CD4-positive, alpha-beta T cell treated with Interleukin-12 subunit alpha and Interleukin-12 subunit beta, for 1 hour (primary cell): ENCODE measurements at places on chromosomes 1 and 21.

DNA sequence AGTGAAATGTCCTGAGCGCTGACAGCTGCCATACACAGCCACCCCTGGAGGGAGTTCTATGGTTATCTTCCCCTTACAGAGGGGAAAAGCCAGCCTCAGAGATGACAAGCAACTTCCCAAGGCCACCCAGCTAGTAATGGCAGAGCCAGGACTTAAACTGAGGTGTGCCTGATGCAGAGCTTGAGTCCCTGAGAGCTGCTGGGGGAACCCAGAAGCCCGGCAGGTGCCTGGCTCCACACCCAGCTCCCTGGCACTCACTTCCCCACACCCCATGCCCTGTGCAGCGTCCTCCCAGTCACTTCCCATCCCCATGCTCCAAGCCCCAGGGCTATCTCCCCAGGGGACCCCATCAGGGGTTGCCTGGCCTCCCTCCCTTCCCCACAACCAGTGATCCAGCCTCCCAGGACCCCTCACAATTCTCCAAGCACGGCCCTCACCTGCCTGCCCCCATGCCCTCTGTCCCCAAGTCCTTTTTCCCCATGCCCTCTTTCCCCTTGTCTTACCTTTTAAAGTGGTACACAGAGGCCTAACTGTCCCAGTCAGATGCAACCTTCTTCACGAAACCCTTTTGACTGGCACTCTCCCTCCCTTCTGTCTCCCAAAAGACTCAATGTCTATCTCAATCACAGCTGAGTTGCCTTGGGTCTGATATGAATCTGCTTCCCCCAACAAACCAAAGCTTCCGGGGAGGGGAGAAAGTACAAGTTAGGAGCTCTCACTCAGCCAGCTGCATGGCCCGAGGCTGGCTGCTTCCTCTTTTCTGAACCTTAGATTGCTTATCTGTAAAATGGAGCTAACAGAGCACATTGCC is 39.8 kb upstream of the LRP8 start:
- DNase-seq: peak; percentile 42

GRCh38 chr1:172837816-172838679 is 179.1 kb downstream of the FASLG start:
- DNase-seq: peak; percentile 69

- DNase-seq: peak; percentile 13
Measured at GRCh38 chr1:192543445-192543844, 32.1 kb upstream of the RGS1 start.

DNA sequence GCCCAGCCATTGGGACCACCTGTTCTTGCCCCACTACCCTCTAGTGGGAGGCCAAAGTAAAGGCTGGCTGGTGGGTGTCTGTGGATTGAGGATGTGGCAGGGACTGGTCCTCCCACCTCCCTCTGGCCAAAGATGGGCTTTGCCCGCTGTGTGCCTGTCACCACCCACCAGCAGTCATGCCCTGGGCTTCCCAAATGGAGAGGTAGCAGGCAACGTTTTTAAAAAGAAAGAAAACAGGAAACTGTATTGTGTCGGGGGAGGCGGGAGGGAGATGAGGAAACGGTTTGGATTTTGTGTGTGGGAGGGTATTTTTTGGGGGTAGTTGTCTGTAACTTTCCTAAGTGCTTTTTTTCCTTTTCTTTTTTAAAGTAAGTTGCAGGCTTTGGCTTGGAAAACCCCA is 30.1 kb downstream of the SZRD1 start:
- no peak for DNase-seq

DNA sequence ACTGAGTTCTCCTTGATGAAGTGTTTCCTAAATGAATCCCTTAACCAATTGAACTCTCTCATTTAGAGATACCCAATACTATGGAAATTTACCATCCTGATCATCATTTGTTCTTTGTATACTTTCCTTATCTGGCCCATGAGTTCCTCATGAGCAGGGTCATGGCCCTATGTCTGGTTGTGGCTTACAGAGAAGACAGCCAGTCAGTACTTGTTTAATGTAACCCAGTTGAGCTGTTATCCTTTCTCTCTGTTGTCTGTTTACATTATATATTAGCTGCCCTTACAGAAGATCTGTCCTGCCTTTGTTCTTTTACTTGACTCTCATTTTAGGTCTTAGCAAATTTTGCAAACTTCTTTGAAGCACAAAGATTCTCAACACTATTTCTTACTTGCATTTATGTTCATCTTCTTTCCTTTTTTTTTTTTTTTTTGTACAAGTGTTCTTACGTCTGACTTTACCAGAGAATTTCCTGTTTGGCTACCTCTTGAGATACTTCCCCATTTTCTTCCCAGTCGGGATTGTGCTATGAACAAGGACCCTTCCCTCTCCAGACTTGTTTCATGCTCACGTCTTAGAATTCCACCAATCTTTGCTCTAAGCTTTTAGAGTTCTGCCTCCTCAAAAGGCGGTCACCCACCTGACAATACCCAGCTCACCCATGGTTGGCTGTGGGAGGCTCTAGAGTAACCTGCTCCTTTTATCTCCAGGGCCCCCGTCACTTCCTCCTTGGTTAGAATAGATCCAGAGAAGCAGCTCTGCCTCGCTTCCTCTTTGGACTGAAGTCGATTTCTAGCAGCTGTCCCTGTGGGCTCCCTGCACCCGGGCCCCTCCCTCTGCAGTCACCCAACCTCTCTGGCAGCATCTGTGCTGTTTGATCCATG is 53.6 kb upstream of the RUNX1 start:
- peak; percentile 32 for DNase-seq

- no peak for DNase-seq
Measured at GRCh38 chr1:243903041-243903440, 53.0 kb upstream of the AKT3 start.
